ENCODE measurements at places on chromosomes 7 and 10. TPM values are rescaled to one million over a fixed set of nuclear protein-coding genes. Genes with fewer than 3 reads are reported as not detected.

Gene ADAM22
- 0.06 TPM for total RNA-seq

Gene CPEB3
- 0.82 TPM for total RNA-seq

Gene GRM8
- total RNA-seq, result not detected

Gene SLC16A12
- not detected for total RNA-seq

Gene SLC13A4
- total RNA-seq, result not detected

Gene WEE2
- not detected for total RNA-seq

Gene TMEM139
- not detected for total RNA-seq

Gene GIMAP5
- total RNA-seq, result not detected

Gene RAMP3
- total RNA-seq, result not detected

Gene ZNF716
- total RNA-seq, result not detected

Gene ACTA2
- 2,012 TPM for total RNA-seq

Gene EMX2
- total RNA-seq, result not detected

Gene CFAP58
- total RNA-seq, result 0.34 TPM

Gene VAX1
- not detected for total RNA-seq

Gene SRRM3
- 0.24 TPM for total RNA-seq

All from SJSA1 (cell line).